H54 (cell line): ENCODE measurements at places on chromosomes 5 and 9.
A peak's percentile ranks its signal among the peaks of the same experiment; 100 is the strongest.

- DNase-seq: peak; percentile 95
Observed at GRCh38 chr5:177351392-177352329, at the start of gene LMAN2. Gene LMAN2 (minus strand): TSS chr5:177351668. CDS start chr5:177351647, 21 bp downstream.

DNA sequence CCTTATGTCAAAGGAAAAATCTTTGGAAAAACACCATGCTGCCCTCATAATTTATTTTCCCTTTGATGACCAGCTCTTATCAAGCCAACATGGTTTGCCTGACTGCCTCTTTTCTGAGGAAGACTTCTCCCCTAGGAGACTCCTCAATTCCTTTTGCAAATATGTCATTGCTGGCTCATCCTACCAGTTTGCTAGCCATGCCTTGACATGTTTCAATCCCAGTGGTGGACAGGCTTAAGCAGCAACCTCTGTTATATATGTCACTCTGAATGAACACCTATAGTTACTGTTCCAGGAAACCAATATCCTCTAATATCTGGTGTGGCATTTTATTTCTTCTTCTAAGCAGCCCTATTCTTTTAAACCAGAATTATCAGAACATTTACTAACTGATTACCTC is 615.8 kb downstream of the HTR1A start:
- DNase-seq: no peak

- DNase-seq: no peak
Observed at GRCh38 chr5:128528637-128529255, 9.3 kb downstream of the FBN2 start.

GRCh38 chr5:32726086-32726557 is 15.0 kb downstream of the NPR3 start:
- DNase-seq: no peak

DNA sequence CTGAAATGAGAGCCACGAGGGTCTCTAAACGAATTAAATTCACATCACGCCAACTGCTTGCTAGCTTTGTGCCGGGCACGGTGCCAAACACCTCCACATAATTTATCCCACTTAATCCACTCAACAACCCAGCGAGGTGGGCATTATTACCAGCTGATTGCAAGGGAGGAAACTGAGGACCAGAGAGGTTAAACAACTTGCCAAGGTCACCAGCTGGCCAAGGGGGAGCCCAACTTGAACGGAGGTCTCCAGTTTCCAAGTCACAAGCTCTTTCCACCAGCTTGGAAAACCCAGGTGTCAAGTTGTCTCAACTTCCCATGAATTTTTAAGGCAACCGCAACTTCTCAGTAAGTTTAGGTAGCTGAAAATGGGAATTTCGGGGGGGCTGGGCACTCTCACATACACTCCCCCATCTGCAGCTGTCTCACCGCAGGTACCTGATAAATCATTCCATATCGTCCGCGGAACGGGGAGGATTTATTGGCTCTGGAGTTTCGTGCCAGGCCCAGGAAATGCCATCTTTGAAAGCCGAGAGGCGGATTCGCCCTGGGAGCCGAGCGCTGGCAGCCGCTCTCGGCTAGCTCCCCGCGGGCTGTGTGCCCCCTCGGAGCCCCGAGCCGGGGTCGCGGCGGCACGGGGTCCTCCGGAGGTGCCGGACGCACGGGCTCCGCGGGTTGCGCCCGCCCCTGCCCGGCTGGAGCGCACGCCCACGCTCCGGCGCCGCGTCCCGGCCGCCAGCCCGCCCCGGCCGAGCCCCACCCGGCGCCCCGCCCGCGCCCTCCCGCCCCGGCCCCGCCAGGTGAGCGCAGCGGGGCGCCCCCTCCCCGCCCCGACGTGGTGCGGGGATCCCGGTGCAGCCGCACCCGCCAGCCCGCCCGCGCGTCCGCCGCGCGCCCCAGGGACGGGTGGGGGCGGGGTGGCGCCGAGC is 617 bp downstream of the PTPN3 start:
- peak; percentile 84 for DNase-seq

GRCh38 chr5:111582993-111583601 is 70.8 kb upstream of the STARD4 start:
- DNase-seq: no peak

GRCh38 chr9:129436751-129437625 is 183.9 kb downstream of the C9orf50 start:
- DNase-seq: no peak

GRCh38 chr9:87250205-87250604 is 247.5 kb upstream of the DAPK1 start:
- DNase-seq: no peak

- no peak for DNase-seq
Observed at GRCh38 chr9:82940376-82940775, 122.6 kb downstream of the RASEF start.

DNA sequence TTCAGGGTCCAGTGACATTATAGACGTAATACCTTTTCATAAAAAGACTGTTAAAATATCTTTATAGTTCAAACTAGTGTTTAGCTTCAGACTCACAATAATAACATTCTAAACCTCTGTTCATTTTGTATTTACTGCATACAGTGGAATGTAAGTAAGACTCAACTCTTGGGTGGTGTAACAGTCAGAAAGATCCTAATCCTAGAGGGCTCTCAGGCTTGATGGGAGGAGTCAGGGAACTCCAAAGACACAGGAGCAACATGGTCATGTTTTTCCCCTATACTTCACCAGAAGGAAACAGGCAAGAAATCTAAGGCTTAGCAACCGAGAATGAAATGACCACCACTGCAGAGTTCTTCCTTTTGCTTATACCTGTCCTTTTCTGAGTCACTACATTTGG is 82.6 kb downstream of the MRPS27 start:
- no peak for DNase-seq

DNA sequence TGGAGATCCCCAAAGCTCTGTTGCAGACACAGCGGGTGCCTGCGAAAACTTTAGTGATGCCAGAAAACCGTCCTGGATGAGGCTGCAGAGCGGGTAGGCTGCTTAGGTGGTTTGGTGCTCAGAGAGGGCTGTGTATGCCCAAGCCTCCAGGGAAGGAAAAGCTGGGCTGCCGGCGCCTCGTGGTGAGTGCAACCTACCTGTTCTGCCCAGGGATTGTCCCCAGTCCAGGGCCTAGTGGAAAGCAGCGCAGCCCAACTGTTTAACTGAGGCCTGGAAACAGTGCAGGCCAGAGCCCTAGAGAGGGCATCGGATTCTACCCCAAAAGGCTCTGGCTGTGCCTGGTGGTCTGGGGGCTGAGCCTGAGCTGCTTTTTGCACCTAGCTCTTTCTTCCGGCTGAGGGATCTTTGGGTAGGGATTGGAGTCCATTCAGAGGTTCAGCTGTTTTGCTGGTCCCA is 2.8 kb downstream of the LMX1B start:
- no peak for DNase-seq

DNA sequence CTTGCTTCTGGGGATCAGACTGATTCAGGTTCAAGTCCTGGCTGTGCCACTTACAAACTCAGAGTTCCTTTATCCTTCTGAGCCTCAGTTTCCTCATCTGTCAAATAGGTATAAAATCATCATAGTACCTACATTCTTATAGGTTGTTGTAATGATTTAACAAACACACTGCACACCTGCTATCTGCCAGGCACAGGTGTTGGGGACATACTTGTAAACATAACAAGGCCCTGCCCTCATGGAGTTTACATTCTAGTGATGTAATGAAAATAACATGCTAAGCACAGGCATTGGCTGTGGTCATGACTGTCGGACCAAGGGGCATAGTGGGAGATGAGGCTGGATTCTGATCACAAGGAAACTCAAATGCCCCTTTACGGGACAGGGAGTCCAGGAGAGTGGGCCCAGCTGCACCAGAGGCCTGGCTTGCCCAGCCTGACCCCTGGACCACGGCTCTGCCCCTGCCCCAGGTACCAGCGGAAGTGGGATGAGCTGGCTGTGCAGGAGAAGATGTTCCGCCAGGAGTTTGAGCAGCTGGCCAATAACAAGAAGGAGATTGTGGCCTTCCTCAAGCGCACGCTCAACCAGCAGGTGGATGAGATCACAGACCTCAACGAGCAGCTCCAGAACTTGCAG is 2.3 kb downstream of the CFAP157 start:
- DNase-seq: no peak

DNA sequence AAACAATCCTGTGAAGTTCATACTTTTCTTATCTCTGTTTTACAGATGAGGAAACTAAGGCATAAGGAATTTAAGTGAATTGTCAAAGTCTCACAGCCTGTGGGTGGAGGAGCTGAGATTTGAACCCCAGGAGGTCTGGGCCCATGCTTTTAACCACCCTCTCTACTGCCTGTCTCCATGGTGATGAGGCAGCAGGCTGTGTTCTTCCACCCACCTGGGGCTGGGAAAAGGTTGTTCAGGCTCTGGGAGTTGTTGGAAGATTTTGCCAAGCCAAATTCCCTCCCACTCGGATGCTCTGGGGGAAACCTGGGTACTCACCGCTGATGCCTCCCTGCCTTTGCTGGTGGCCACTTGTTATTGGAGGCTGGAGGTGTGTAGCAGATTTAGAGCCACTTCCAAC is 18.3 kb upstream of the SYNPO start:
- DNase-seq: no peak

DNA sequence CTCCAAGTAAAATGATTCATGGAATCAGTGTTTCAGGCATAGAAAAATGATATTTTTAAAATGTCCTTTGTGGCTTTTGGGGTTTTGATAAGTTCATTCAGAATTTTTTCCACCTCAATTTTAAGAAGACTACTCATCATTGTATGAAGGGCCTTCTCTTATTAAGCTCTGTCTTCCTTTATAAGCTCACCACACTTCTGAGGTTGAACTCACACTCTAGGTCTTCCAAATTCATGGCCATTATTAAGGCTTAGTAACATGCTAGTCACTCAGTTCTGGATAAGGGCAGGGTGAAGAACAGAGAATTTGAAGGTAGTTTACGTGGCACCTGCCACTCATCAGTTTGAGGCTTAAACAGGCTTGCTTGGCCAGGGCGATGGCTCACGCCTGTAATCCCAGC is 4.2 kb downstream of the MELK start:
- no peak for DNase-seq

GRCh38 chr5:11602298-11602697 is 301.9 kb downstream of the CTNND2 start:
- no peak for DNase-seq

DNA sequence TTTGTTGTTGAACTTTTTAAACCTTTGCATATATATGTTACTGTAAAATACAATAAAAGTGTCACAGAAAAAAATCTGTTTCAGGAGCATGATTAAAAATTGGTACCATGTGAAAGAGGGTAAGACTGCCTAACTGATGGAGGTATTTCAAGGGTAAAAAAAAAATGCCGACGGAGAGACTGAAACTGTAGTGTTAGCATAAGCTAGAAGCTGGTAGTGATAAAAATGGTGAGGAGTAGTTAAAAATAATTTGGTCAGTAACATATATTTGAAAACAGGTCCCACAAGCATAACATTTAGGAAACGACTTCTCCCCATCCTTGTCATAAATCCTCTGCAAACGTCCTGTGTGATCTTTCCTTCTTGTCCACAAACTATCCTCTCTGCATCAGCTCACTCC is 64.7 kb downstream of the MEF2C start:
- no peak for DNase-seq

- no peak for DNase-seq
Observed at GRCh38 chr9:12065050-12065449, 628.1 kb upstream of the TYRP1 start.
